ENCODE measurements at places on chromosomes 3 and 15.
A peak's percentile ranks its signal among the peaks of the same experiment; 100 is the strongest.

DNA sequence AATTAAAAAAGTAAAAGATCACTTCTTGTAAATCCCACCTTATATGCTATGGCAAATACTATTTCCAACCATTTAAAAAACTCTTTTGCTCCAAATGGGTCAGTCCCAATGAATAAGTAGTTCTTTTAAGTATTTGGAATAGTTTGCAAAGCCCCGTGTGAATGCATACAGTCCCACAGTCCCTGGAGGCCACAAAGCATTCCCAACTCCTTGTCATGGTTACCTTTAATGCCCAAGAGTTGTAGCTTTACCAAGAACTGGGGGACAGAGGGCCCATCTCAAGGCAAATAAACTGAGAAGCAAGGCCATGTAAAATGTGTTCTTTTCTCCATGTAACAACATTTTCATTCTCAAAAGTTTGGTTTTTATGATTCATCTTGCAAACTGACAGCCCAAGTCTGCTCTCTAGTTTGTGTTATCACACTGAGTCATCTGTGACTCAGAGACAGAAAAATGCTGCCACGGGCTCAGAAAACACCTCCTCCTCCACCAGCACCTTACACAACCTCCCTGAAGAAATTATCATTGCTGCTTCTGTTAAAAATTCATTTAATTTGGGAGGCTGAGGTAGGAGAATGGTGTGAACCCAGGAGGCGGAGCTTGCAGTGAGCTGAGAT, 336.2 kb downstream of the ERC2 start:
- DNase-seq = no peak

GRCh38 chr3:148930752-148931151, 60.6 kb upstream of the GYG1 start:
- no peak for DNase-seq

DNA sequence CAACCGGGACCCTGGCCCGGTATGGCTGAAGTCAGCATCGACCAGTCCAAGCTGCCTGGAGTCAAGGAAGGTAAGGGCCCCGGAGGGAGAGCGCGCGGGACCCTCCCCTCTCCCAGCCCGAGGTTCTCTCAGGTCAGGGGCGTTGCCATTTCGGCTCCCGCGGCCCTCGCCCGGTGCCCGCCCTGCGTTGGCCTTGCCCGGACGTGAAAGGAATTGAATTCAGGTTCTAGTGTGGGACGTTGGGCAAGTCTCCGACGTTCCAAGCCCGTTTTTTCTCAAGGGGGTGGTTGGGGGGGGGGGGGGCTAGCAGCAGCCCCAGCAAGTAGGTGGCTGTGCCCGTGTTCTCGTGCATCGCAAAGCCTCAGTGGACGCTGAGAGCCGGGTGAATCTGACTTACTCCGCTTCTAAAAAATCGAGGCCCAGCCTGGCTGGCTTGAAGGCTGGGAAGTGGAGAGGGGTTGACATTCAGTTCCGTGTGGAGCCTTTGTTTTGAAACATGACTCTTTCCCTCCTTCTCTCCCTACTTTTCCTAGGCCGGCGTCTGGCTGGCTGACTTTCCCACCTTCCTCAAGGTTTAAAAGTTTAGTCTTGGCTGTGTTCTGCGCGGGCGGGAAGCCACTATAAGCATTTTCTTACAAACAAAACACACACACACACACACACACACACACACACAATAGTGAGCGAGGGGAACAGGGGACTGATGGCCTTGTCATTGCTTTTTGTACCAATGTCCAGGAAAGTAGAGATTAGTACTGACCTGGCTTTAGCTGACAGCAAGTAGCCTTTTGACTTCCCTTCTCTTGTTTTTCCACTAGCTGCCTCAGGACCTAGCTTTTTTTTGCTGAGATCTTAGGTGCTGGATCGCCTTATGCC, at the start of gene UTS2B:
UTS2B (minus strand) TSS at position 873 of the 876 bp plus-strand sequence. CDS start 48,337 bp downstream, outside the sequence.
- DNase-seq = peak; percentile 12

DNA sequence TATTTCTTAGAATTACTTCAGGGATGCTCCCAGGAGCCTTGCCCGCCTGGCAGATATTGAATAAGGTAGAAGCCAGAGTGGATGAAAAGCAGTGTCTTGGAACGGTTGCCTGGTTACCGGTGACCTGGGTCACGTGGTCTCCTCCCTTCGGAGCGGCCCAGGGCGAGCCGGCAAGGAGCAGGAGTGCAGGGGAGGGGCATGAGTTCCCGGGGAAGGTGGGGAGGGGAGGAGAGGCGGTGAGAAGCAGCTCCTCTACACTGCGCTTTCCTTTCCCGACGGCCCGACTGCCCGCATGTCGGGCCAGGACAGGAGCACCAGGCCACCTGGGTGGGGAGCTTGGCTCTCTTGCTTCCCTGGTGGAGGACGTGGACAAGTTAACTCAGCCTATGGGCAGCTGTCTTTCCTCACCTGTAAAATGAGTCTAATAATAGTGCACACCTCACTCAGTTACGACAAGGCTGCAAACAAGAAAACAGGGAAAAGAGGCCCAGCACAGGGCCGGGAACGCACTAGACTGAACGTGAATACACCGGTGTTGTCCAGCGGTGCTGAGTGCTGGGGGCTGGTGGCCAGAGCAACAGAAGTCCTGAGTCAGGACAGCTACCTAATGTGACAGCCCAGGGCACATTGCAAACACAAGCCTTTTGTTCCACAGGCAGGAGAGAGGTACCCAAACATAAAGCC, 198.3 kb downstream of the ADAMTS9 start:
- peak; percentile 70 for DNase-seq

DNA sequence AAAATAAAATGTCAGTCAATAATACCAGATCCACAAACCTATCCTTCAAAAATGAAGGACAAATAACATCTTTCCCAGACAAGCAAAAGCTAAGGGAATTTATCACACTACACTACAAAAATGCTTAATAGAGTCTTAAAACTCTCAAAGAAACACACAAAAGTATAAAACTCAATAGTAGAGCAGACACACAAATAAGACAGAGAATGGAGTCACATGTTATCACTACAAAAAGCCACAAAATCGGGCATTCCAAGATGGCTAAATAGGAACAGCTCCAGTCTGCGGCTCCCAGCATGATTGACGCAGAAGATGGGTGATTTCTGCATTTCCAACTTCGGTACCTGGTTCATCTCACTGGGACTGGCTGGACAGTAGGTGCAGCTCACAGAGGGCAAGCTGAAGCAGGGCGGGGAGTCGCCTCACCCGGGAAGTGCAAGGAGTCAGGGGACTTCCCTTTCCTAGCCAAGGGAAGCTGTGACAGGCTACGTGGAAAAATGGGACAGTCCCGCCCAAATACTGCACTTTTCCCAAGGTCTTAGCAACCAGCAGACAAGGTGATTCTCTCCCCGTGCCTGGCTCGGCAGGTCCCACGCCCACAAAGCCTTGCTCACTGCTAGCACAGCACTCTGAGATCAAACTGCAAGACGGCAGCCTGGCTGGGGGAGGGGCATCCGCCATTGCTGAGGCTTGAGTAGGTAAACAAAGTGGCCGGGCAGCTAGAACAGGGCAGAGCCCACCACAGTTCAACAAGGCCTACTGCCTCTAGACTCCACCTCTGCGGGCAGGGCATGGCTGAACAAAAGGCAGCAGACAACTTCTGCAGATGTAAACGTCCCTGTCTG, 46.3 kb downstream of the SENP7 start:
- DNase-seq = peak; percentile 51

GRCh38 chr3:81550415-81550814, 211.0 kb downstream of the GBE1 start:
- DNase-seq = no peak

- no peak for DNase-seq
Measured at GRCh38 chr3:174162550-174162949, 696.6 kb upstream of the NAALADL2 start.
